ENCODE measurements at places on chromosomes 6 and 20.

- DNase-seq: no peak
Observed at GRCh38 chr6:53128842-53129241, 19.8 kb downstream of the GCM1 start.

DNA sequence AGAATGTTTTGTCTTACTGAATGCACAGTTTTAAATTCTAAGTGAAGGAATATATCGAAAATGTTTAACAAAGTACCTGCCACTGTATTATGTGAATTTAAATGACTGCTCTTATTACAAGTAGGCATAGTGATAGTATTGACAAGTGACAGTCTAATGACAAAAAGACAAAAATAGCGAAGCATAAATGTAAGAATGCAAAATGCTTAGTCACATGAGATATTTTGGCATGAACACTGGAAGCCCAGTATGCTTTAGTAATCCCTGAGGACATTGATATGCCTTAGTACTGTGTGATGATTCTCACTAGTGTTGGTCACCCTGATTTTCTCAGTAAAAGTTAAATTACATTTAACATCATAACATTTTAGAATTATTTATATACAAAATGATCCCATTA, 153.5 kb downstream of the EYA4 start:
- DNase-seq: no peak

DNA sequence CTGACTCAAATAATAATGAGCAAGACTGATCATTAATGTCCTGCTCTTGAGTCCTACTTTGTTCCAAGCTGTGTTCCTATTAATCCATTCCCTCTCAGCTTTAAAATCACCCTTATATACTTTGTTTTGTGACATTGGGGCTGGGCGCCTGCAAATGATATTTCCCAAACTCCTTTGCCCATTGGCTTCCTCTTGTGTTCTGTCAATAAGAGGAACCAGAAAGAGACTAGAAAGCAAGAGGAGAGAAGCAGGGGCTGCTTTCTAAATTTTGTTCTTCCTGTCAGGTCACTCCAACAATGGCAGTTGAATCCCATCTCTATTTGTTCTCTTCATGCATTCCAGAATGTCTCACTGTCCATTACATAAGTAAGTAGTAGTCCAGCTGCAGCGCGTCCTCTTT, 21.6 kb upstream of the TRIM27 start:
- DNase-seq: no peak

DNA sequence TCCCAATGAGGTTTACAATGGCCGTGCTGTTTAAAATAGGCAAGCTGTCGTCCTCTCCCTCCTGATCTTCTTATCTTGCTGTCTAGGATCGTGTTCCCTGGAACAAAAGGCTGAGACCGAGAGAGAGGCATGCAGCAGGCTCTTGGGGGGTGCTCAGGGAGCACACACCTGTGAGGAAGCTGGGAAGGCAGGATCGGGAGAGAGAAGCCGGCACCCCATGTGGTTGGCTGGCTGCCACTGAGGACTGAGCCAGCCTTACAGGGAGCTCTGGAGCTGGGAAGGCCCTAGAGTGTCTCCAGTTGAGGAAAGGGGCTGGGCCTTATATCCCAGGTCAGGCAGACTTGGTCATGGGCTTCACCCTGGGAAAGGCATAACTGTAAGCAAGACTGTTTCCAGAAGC, 184.2 kb downstream of the LY86 start:
- DNase-seq: no peak

DNA sequence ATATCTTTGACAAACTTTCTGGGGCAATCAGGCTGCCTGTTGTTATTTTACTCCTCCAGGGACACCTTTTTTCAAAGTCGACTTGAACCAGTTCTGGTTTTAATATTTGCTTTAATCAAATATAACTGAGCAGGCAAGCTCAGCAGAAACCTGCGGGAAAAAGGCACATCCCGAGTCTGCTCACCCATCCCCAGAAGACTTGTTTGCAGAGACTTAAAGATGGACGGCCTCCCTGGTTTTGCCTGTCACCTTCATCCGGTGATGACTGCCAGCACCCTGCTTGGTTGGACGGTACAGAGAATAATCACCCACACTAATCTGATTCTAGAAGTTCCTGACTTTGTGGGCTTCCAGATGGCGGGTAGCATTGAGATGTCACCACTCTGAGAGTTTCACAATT, 36.8 kb downstream of the PPP1R3G start:
- no peak for DNase-seq

GRCh38 chr20:12211361-12211760, 293.7 kb downstream of the BTBD3 start:
- DNase-seq: no peak

DNA sequence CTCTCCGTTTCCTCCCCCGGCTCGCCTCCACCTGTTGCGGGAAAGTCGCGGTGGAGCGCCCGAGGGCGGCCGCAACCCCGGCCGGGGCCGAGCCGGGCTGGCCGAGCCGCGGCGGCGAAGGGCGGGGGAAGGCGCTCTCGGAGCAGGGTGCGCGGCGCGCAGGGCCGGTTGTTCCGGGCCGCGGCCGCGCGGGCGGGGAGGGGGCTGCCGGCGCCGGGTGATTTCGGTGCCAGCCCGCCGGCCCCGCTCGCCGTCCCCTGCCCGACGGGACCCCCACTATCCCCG, 235 bp downstream of the MAP7 start:
- DNase-seq: no peak

DNA sequence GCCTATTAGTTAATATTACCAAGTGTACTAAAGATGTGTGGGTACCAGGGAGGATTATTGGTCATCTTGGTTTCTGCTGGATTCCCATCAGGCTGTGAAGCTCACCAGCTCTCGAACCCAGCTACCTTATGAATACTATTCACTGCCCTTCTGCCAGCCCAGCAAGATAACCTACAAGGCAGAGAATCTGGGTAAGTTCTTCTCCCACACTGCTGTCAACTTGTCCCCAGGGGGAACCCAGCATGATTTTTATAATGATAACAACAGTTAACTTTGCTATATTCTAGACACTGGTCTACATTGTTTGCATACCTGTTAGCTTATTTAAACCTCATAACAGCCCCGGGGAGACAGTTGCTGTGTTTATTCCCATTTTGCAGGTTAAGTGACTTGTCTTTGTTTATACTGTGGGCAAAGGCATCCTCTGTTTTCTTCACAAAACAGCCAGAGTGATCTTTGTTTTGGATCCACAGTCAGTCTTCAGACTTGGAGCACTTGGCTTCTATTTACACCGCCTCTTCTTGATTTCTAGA, 26.5 kb downstream of the TM9SF4 start:
- DNase-seq: no peak

DNA sequence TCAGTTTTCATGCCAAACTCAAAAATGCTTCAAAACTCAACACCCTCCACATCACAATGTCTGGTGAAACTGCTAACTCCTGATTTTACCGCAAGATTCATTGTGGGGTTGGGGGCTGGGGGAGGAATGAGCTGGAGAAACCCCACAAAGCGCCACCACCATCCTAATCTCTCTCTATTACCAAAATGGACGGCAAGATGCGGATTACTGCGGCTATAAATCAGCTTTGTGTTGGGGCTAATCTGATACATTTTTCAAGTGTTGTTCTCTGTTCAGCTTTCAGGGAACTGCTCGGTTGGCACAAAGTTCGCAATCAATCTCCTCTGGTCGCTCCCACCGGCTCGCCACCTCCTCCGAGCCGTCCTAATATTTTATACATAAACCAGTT, 83.7 kb downstream of the TMEM242 start:
- DNase-seq: no peak

DNA sequence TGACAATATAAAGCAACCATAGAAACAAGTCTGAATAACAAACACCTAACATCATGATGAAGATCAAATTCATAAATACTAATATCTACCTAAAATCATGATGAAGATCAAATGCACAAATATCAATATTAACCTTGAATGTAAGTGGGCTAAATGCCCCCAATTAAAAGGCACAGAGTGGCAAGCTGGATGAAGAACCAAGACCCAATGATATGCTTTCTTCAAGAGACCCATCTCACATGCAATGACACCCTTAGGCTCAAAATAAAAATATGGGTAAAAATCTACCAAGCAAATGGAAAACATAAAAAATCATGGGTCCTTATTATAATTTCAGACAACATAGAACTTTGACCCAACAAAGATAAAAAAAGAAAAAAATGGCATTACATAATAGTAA, 578.5 kb upstream of the PTCHD4 start:
- no peak for DNase-seq

- no peak for DNase-seq
Observed at GRCh38 chr20:10174400-10174799, 44.2 kb upstream of the SNAP25 start.

DNA sequence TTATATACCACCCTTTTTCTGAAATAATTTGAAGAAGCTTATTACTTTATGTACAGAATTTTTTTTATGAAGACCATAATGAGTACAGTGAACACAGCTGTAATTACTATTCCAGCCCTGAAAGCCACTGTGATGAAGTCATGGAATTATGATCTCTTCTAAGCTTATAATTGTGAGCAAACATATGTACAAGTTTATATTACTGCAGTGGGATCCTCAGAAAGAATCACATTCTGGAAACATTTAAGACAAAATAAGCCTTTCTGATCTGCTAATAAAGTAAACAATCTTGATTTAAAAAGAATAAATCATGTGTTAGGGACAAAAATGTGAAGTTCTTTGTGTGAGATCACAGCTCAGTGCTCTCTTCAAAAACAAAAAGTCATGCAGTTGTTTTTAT, 560.4 kb downstream of the CD109 start:
- no peak for DNase-seq

GRCh38 chr6:108945681-108946159, 97.5 kb downstream of the ARMC2 start:
- DNase-seq: no peak

- no peak for DNase-seq
Observed at GRCh38 chr6:76441875-76442274, 369.4 kb upstream of the IMPG1 start.

DNA sequence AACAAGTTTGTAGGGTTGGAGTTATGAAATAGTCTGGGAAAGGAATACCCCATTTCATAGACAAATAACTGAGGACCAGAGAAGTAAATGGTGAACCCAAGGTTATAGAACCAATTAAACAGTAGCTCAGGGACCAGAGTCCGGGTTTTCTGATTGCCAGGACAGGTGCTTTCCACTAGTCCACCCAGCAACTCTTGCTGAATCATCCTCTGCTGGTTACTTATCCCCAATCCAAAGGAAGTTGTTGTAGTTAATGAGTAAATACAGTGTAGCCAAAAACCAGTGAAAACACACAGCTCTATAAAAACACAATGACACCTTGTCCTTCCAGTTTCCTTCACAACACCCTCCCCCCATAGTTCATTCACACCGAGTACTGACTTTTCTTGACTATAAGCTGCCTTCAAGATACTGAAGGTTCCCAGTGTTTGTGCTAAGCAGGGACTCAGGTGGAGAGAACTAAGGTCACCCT, 766 bp upstream of the TINAG start:
- no peak for DNase-seq

GRCh38 chr20:1887321-1887720, 7.9 kb upstream of the SIRPA start:
- no peak for DNase-seq

GRCh38 chr6:37021356-37022129, 16.1 kb downstream of the FGD2 start:
- peak; percentile 40 for DNase-seq

DNA sequence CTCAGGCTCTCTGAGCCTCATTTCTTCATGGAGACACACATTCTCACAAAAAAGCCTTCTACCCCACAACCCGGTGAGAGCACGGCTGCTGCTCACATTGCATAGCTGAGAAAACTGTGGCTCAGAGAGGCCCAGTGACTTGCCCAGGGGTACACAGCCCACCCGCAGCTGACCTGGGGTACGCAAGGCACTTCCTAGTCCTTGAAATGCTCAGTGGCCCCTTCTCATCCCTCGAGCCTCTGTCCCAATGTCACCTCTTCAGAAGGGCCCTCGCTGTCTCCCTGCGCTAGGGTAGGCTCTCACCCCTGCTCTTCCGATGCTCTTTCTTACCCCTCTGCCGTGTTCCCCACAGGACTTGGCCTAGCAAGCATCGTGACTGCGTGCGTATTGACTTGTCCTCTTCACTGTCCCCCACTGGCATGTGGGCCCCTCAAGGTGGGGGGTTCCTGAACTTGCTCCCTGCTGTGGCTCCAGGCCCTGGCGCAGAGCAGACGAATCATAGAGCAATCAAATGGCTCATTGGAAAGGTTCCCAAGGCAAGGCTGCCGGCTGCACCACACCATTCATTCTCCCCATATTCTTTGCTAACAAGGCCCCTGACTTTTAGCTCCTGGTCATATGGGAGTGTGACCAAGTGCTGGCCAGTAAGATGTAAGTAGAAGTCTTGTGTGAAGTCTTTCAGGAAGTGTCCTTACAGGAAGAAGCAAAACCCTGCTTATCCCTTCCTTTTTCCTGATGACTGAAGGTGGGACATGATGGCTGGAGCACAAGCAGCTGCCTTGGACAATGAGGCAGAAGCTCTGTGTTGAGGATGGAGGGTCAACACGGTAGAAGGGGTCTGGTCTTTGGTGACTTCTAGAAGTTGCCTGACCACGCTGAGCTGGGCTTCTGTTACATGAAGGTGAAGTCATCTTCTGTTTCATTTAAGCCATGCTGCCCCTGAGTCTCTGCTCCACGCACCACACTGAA, 22.7 kb downstream of the PCK1 start:
- DNase-seq: no peak

DNA sequence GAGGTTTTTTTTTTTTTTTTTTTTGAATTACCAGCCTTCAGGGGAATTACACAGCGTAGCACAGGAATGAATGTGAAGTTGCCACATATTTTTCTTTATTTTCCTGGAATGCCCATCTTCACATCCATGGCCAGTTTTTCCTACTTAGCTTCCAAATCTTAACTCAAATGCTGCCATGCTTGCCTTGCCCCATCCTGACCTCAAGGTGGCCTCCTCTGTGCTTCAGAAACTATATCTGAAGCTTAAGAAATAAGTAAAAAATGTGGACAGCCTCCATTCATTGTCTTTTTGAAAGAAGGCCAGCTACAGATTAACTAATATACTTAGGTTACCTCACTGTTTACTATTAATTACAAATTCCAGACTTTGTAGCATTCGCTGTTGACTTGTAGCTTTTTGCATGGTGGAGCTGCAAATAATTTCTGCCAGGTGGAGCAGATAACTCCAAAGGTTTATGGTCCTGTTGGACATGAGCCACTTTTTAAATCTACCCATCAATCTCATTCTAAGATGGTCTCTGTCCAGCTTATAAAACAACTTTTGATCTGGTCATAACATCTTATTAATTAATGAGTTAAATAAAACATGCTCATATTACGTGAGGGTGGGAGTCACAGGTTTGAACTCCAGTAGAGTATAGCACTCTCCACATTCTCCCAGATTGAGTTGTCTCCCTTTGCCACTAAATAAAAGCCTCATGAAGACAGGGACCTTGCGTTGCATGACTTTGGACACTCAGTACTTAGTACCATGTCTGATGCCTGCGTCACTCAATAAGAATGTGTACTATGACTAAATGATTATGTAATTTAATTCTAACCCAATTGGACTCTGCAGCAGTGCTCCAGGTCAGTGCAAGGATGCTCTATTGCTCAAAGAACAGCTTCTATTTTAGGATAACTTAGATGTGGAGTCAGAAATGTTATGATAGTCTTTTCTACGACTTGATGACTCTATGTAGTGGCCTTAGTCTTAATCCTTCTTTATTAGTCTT, 678.6 kb upstream of the CITED2 start:
- no peak for DNase-seq

- DNase-seq: no peak
Observed at GRCh38 chr6:87297119-87297518, 25.3 kb upstream of the SMIM8 start.
